ENCODE measurements at places on chromosomes 11 and 22.

GRCh38 chr22:22463855-22464540, 44.5 kb downstream of the ZNF280B start:
- peak; percentile 71 for DNase-seq

- DNase-seq, result peak; percentile 79
Observed at GRCh38 chr11:65637794-65638419, at the start of gene SIPA1. SIPA1 (plus strand) TSS chr11:65638101; CDS start chr11:65640922, 2,821 bp downstream.

DNA sequence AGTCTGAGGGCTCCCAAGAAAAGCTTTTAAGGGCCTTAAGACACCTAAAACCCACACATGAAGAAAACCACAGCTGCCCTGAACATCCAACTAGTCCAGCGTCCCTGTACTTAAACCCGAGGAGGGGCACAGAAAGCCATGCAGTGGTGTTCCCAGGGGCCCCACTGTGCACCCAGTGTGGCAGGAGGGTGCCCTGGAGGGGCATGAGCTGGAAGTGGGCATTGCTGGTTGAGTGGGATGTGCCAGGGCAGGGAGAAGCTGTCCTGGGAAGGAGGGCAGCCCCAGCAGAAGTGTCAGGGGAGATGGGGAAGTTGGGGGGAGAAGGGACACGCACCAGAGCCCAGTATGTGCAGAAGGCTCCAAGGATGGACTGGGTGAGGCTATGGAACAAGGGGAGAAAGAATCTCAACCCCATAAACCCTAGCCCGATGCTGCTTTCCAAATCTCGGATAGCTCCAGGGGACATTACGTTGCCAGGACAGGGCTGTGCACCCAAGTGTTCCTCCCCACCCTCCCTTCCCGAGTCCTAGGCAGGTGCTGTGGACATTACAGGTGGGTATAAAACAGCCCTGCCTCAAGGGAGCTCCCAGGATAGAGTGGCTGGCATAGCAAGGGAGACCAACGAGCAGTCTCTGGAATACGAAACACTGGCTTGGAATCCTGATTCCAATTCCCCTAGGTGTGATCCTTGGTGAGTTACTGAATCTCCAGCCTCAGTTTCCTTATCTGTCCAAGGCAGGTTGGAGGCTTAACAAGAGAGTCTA, 44.2 kb downstream of the SHANK2 start:
- no peak for DNase-seq

DNA sequence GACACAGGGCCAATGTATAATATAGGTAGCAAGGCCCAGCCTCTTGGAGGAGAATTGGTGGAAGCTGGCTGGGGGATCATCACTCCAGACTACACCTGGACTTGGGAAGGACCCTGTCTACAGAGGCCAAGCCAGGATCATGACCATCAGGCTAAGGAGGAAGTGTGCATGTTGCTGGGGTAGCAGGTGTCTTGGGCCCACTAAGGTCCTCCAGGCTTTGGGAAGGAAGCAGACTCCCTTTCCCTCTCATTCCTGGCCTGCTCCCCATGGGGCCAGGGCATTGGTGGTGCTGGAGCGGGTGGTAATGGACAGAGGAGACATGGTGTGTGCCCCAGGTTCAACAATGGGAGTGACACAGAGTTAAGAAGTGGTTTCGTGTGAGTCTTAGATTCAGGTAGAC, 16.0 kb upstream of the TUB start:
- DNase-seq, result no peak

GRCh38 chr11:84833488-84834088, 793.6 kb downstream of the DLG2 start:
- DNase-seq, result no peak

DNA sequence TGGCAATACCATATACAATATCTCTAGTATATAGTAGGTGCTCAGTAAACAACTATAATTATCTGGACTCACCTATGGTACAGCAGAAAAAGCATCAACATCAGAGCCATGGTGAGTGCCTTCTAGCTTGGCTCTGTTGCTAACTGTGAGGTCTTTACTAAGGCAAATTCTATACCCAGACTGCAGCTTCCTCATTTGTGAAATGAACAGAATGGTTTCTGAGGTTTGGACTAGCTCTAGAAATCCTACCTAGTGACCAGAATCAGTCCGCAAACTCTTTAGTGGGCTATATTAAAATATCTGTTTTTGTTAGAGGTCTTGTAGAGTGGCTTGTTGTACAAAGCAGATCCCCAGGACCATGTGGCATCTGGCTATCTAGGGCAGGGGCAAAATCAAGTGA, 3.7 kb downstream of the MS4A1 start:
- no peak for DNase-seq

GRCh38 chr11:82786836-82787235, 53.2 kb upstream of the FAM181B start:
- no peak for DNase-seq

- DNase-seq, result no peak
Observed at GRCh38 chr11:110891411-110891810, 179.2 kb upstream of the ARHGAP20 start.

- no peak for DNase-seq
Observed at GRCh38 chr11:1181853-1182535, 24.2 kb downstream of the MUC5AC start.

- no peak for DNase-seq
Observed at GRCh38 chr22:20177217-20177911, 26.5 kb upstream of the CCDC188 start.

GRCh38 chr11:2101171-2101675, 38.0 kb downstream of the IGF2 start:
- DNase-seq, result no peak

GRCh38 chr11:68812526-68812925, 29.2 kb downstream of the CPT1A start:
- no peak for DNase-seq

- no peak for DNase-seq
Observed at GRCh38 chr11:17434108-17434507, 42.5 kb downstream of the ABCC8 start.

DNA sequence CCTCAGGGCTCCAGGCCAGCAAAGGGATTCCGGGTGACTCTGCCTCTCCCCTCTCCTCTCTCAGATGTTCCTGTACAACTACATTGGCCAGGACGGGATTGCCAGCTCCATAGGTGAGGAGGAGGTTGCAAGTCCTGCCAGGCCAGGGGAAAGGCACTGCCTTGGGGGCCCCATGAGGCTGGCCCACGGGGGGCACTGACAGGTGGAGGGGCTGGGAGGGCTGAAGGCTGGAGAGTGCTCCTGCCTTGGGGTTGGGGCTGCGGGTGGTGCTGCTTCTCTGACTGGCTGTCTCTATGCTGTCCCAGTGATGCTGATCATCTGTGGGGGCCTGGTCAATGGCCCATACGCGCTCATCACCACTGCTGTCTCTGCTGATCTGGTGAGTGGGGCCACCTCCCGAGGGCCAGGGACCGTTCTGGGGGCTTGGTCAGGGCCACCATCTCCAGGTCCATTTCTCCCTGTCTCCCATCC, 21.7 kb downstream of the SLC37A2 start:
- no peak for DNase-seq
